CD4-positive, alpha-beta T cell treated with Interleukin-17A for 1 hour (primary cell): ENCODE measurements at places on chromosomes 3 and 15.
A peak's percentile ranks its signal among the peaks of the same experiment; 100 is the strongest.

GRCh38 chr3:187669675-187670504, at the start of gene SST:
TSS of gene SST (minus strand) at chr3:187670394. CDS start at chr3:187670291, 103 bp downstream.
- DNase-seq: no peak

GRCh38 chr15:41917767-41918430, 24.0 kb upstream of the SPTBN5 start:
- DNase-seq: no peak

- DNase-seq: no peak
Observed at GRCh38 chr3:123657568-123657967, 72.7 kb upstream of the HACD2 start.

DNA sequence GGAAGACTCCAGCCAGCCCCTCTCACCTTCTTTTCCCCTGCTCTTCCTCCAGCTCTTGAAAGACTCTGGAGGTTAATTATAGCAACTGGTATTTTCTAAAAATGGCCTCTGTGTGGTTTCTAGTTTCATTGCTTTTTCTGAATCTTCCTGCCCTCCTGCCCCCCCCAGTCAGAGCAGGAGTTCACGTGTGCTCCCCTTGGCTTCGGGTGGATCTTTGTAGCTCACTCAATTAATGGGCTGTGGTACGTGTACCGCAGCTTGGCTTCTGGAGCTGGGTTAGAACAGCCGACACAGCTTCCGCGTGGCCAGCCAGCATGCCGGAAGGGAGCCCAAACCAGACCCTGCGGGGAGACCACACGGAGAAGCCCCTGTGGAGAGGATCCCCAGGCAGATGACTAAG, 31.5 kb downstream of the TM2D3 start:
- DNase-seq: no peak

GRCh38 chr3:21691036-21691435, 60.0 kb downstream of the ZNF385D start:
- no peak for DNase-seq

DNA sequence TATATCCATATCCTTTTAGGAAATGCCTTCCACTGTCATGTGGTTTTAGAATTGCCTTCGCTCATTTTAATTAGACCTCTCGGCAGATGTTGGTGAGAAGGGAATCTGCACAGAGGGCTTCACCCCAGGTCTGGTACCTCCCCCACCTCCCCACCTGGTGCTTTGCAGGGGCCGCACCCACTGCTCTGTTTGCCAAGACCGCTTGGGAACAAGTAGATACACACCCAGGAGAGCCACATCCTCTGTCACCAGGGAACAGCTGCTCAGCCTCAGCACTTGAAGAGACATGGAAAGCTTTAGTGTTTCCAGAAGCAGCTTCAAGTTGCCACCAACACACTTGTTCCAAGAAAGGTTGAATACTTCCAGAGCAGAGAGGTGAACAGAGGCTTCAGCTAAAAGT, 21.8 kb downstream of the LRRC31 start:
- DNase-seq: no peak

- peak; percentile 38 for DNase-seq
Observed at GRCh38 chr3:177449360-177450006, 252.2 kb upstream of the TBL1XR1 start.

- no peak for DNase-seq
Observed at GRCh38 chr3:10432931-10433330, 72.5 kb downstream of the ATP2B2 start.

DNA sequence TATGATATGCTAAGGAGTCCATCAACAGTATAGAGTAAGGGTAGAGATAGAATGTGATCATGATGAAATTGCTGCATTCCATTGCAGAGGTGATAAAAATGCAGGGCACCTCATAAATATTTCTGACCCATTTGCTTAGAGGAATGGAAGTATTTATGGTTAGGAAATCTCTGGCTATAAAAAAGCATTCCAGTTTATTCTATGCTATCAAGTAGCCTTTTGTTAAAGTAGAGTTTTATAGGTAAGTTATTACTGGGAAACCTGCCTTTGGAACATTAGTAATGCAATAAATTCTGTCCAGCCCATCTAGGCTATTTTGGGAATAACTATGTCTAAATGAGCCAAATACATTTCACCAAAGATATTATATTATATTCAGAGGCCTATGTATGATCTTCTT, 19.8 kb upstream of the STRIT1 start:
- no peak for DNase-seq

DNA sequence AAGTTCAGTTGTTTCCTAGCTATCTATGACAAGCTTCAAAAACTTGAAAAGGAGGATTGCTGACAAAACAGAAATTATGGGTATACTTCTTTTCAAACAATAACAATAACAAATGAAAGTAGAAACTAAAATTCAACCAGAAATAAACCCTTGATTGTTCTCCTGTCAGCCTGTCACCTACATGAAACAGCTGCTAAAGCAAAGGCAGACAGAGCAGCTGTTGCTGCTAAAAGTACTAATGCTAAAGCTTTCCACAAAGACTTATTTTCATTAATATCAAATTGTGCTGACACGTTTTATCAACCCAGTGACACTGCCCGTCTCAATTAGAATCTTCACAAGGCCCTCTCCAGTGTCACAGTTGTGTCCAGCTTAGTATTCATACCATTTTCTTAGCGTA, 533.2 kb upstream of the GBE1 start:
- no peak for DNase-seq

- no peak for DNase-seq
Observed at GRCh38 chr3:125112981-125113380, 57.2 kb upstream of the HEG1 start.

- DNase-seq: no peak
Observed at GRCh38 chr3:101351829-101352228, 31.5 kb upstream of the IMPG2 start.

DNA sequence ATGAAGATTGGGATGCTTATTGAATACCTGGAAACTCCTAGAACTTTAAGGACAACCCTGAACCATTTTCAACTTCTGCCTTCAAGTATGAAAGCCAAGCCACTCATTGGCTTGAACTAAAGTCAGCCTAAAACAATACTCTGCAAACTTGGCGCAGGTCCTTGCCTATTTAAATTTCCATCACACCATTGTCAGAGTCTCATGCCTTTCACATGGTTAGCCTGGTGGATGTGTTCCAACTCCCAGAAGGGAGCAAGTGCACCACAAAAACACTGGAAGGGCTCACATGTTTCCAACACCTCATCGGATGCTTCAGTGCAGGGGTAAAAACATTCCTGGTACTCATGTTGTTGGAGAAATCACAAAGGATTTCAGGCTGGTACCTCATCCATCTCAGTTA, 511.6 kb upstream of the MDFIC2 start:
- no peak for DNase-seq

DNA sequence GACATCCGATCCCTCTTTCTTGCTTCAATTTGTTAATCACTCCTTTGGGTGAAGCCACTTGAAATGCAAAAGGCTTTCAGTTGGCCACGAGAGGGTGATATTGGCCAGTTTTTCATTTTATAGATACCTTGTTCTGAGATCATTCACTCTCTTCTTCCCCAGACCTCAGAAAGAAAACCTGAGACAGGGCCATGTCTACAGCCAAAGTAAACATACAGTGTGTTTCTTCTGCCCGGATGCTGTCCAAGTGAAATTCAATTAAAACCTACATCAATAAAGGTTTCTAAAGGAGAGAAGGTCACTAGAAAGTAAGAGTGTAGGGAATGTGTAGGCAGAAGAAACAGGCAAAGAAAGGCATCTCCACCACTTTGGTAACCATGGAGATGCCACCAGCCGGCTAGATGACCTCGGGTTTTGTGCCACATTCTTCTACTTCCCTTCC, 39.5 kb upstream of the FMN1 start:
- DNase-seq: peak; percentile 8

DNA sequence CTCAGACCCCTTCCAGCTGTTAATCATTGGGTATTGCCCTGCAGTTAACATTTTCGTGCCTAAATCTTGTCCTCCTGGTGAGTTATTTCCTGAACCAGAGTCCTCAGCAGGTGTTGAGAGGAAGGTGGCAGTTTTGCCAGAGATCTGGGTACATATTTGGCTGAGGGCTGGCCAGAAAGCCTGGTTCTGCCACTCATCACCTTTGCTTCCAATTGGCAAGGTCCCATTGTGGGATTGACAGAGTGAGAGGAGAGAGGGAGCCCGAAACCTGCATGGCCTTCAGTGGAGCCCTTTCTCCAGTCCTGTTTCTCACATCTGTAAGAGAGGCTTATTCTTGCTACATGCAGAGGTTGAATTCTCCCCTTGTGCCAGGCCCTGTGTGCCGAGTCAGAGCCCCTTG, 8.9 kb upstream of the TKT start:
- DNase-seq: no peak

GRCh38 chr15:99145005-99145404, 40.1 kb downstream of the SYNM start:
- no peak for DNase-seq

DNA sequence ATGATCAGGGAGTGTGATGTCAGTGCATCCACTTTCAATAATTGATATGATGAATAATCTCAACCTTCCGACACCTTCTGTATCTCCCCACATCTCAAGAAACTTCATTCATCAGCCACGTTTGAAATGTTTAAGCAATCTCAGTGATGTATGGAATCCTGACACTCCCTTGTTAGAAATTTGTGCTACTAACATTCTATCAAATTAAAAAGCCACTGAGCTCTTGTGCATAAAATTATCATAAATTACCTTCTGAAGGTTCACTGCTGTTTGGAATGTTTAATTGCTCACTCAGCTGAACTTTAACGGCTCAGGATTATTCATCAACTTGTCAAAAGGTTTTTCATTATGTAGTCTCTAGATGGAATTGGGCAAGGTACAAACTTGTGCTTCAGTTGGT, 108.4 kb upstream of the DPH6 start:
- DNase-seq: no peak

- no peak for DNase-seq
Observed at GRCh38 chr3:123412811-123413604, 35.9 kb downstream of the ADCY5 start.

- peak; percentile 59 for DNase-seq
Observed at GRCh38 chr3:63934041-63934866, 22.1 kb upstream of the SCAANT1 start.

DNA sequence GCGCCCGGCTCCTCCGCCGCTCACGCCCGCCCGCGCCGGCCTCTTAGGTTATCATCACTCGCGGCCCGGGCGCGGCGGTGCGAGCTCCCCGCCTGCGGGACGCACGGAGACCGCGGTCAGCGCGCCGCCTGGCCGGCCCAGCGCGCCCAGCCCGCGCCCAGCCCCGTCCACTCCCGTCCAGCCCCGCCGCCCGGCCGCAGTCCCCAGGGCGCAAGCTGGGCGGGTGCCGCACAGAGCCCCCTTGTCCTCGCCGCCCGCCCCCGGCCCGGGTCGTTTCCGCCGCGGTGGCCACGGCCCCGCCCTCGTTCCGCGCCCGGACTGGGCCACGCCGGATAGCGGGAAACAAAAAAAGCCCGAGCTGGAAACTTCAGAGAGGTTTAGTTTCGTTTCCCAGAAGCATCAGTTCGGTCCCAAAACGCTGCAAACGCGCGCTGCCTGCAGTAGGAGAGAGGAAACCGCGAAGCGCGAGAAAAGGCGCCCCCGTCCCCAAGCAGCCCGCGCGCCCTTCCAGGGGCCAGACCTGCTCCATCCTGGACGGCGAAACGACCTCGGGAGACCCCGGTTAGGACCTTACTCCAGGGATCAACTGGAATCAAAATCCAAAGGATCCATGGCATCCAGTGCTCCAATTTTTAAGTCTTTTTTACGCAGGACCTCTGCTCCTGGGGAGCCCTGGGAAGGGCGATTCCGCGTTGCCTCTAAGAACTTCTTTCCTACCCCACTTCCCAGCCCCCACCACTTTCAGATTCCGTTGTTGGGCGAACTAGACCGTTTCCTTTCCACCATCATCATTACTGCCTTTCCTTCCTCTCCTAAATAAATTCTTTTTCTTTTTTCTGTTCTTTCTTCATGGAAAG, at the start of gene ATP10A:
Gene ATP10A (minus strand): TSS at position 217 of the 857 bp plus-strand sequence. CDS start 231 bp downstream, outside the sequence.
- DNase-seq: peak; percentile 52

DNA sequence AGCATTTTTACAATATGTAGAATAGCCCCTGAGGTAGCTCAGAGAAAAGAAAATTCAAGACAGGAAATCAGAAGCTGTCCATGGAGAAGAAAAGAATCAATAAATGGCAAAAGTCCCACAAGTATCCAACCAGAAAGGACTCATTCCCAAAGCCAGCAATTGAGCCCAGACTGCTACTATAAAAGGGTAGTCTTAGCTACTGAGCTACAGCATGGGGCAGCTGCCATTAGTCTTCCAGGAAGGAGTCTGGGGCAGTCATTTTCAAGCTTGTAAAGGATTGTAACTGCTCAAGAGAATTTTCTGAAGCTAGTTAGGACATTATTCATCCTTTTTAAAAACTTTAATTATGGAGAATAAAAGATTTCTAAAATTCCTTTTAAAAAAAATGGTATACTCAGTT, 10.5 kb downstream of the LEKR1 start:
- no peak for DNase-seq

GRCh38 chr3:36864180-36865053, 80.4 kb downstream of the TRANK1 start:
- no peak for DNase-seq

- no peak for DNase-seq
Observed at GRCh38 chr3:48595526-48596121, 495 bp upstream of the COL7A1 start.

DNA sequence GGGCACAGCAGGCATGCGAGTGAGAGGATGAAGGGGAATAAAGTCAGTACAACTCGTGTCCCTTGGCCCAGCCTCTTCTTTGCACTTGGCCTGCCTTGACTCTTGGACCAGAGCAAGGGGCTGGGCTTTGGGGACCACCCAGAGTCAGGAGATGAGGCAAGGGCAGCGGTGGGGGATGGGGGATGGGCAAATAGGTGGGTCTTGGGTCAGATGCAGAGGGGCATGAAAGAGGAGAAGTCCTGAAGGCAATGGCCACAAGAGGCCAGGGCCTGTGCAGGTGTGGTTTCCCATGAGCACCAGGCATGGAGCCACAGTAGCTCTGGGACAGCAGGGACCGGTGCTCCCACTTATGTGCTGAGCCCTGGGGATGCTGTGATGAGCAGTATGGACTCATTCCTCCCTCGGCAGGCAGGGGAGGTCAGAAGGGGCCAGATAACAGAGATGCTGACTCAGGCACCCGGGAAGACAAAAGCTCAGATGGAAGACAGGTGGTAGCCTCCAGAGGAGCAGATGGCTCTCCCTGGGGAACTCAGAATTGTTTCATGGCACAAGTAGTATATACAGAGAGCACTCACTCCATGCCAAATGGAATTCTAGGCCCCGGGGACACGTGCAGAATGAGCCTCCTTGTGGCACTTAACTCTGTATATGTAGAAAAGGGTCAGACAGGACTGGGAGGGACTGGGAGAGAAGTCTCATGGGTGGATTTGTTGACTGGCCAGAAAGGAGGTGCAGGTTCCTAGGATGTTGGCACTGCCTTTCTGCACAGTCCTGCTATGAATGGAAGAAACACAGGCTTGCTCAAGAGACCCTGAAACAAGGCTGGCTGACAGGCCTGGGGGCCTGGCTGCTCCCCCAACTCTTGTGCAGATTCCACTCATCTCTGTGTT, 14.3 kb downstream of the ZBTB47 start:
- no peak for DNase-seq

GRCh38 chr15:51094606-51095569, at the start of gene TNFAIP8L3:
TSS of gene TNFAIP8L3 (minus strand) at chr15:51094906. CDS start at chr15:51094595, 311 bp downstream.
- DNase-seq: no peak
